ENCODE measurements at places on chromosomes 16 and 17.

DNA sequence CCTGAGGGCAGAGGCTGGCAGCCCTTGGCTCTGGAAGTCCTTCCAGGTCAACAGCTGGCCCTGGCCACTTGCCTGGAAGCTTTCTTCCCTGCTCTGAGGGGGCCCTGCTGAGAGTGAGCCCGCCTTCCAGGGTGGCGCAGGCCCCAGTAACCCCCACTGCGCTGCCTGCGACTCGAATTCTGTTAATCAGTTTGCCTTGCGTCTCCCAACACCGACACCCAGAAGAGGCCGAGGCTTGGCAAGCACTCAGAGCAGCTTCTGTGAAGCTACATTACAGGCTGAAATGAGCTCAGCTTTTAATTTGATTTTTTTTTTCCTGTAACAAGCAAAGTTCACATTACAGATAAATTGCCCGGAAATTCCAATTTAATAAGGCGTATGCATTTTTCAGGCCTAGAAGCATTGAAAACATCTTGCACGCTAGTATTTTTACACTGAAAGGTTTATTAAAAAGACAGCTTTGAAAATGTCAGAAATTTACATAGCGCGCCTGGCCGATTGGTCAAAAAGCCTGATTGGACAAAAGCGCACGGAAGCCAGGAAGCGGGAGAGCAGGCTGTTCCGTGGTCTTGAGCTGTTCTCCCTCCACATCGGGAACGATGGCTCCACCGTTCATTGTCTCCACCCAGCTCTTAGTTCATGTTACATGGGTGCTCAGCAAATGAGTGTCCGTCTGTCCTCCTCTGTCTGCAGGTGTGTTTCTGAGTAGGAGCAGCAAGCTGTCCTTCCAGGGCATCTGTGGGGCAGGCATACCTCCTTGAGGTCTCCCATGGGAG, 65.5 kb upstream of the HSBP1 start:
- DNase-seq = no peak

DNA sequence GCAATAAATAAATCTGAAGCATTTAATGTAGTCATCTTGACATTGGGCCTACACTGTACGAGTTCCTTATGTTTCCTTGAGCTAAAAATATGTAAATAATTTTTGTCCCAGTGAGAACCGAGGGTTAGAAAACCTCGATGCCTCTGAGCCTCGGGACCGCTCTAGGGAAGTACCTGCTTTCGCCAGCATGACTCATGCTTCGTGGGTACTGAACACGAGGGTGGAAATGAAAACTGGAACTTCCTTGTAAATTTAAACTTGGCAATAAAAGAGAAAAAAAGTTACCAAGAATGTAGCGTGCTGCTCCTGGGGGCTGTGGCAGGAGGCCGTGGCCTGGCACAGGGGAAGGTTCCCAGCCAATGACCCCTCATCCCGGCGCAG, 74.1 kb downstream of the SOCS1 start:
- no peak for DNase-seq

- DNase-seq = no peak
These were observed 628 bp upstream of the BLMH start for GRCh38 chr17:30292286-30292858.

GRCh38 chr16:2816751-2817339, at the start of gene PRSS21:
PRSS21 (plus strand) TSS chr16:2817237; CDS start chr16:2817269, 32 bp downstream.
- no peak for DNase-seq

GRCh38 chr17:56536766-56537165, 56.7 kb upstream of the NOG start:
- DNase-seq = no peak
